ENCODE measurements at places on chromosomes 3 and 15. TPM values are rescaled to one million over a fixed set of nuclear protein-coding genes. Genes with fewer than 3 reads are reported as not detected.

GRCh38 chr3:140035871-140036270 is 100.9 kb downstream of the CLSTN2 start:
- H3K27me3 ChIP-seq = no peaks in the 10 kb centered on the region
- H3K4me1 ChIP-seq = no peaks in the 10 kb centered on the region
- H3K36me3 ChIP-seq = no peaks in the 10 kb centered on the region
- H3K4me3 ChIP-seq = no peak overlapping the region

DNA sequence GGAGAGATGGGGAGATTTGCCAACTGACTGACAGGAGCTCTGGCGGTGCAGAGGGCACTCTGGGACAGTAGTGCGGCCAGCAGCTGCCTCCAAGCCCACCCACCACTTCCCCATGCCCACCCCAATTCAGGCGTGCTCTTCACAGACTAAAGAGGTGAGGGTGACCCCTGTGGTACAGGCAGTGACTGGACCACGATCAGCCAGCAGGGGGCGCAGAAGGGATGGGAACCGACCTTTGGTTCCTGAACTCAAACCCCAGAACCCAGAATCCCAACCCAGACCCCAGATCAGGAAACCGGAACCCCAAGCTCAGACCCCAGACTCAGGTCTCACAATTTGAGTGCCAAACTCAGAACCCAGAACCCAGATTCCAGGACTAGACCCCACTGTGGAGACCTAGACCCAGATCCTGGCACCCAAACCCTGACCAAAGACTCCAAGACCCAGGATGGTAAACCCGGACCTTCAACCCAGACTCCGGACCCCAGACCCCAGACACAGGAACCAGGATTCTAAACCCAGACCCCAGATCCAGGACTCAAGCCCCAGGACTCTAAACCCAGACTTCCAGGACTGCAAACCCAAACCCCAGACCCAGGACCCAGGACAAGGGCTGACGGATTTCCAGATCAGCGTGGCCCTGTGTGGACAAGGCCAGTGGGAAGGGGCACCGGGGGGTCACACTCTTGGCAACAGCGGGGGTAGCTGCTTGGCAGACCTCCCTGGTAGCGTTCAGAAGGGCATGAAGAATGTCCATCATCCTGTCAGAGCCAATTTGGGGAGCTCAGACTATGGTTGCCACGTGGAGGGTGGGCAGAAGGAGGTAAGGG is 3.7 kb upstream of the MYL3 start:
- no peak overlapping the region for H3K4me3 ChIP-seq
- H3K4me1 ChIP-seq = no peaks in the 10 kb centered on the region
- H3K27ac ChIP-seq = no peak overlapping the region
- DNase-seq = peak; percentile 74

DNA sequence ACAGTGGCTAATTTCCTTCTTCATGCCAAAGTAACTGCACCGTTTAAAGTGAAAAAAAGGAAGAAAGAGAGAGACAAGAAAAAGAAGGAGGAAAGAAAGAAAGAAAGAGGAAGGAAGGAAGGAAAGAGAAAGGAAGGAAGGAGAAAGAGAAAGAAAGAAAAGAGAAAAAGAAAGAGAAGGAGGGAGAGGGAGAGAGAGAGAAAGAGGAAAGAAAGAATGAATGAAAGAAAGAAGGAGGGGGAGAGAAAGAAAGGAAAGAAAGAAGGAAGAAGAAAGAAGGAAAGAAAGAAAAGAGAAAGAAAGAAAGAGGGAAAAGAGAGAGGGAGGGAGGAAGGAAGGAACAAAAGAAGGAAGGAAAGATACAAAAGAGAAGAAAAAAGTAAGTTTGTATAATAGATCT is 100.6 kb downstream of the GTPBP8 start:
- peaks cover 2% of the 10 kb centered on the region for H3K4me1 ChIP-seq
- DNase-seq = no peak
- no peaks in the 10 kb centered on the region for H3K27me3 ChIP-seq
- H3K36me3 ChIP-seq = peaks cover 8% of the 10 kb centered on the region
- H3K4me3 ChIP-seq = no peak overlapping the region

- H3K27ac ChIP-seq = no peak overlapping the region
- no peaks in the 10 kb centered on the region for H3K4me1 ChIP-seq
- peaks cover 5% of the 10 kb centered on the region for H3K27me3 ChIP-seq
- H3K36me3 ChIP-seq = no peaks in the 10 kb centered on the region
Measured at GRCh38 chr3:128665362-128666021, 14.9 kb upstream of the RPN1 start.

DNA sequence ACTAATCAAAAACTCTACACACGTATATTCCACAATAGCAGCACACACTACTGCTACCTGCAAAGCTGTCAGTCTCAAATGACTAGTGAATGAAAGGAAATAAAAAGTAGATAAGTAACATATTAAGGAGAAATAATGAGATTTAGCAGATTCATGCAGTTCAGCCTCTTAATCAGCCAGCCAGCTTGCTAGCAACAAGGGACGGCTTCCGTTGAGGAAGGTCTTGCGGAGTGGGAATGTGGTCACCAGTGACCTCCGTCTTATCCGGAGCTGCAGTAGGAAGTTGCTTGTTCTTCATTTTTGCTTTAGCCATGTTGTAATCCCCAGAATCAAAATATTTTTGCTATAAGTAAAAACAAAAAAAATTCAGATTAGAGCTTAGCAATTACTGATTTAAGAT is 17.1 kb downstream of the ARPP19 start:
- peaks cover 11% of the 10 kb centered on the region for H3K4me1 ChIP-seq
- peaks cover 2% of the 10 kb centered on the region for H3K36me3 ChIP-seq
- H3K4me3 ChIP-seq = no peak overlapping the region
- no peaks in the 10 kb centered on the region for H3K27me3 ChIP-seq
- DNase-seq = no peak

The AMOTL2 gene
- total RNA-seq = not detected

DNA sequence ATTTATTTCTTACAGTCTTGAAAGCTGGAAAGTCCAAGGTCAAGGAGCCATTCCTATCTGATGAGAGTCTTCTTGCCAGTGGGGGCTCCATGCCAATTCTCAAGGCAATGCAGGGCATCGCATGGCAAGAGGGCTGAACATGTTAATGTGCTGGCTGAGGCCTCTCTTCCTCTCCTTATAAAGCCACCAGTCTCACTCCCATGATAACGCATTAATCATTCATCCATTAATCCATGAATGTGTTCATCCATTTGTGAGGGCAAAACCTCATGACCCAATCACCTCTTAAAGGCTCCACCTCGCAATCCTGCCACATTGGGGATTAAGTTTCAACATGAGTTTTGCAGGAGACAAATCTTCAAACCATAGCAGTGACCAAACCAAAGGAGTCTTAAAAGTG is 118.3 kb downstream of the PROS1 start:
- H3K4me3 ChIP-seq = no peak overlapping the region
- DNase-seq = no peak
- H3K4me1 ChIP-seq = no peaks in the 10 kb centered on the region
- H3K36me3 ChIP-seq = no peaks in the 10 kb centered on the region

GRCh38 chr3:9600597-9600996 is 47.0 kb upstream of the LHFPL4 start:
- H3K27ac ChIP-seq = no peak overlapping the region
- no peaks in the 10 kb centered on the region for H3K4me1 ChIP-seq
- no peaks in the 10 kb centered on the region for H3K36me3 ChIP-seq

The CCDC14 gene
- 26.5 TPM for total RNA-seq

The PEAK1 gene
- 10.2 TPM for total RNA-seq

GRCh38 chr15:88938802-88939485 is 25.8 kb upstream of the MFGE8 start:
- H3K27ac ChIP-seq = peak overlapping the region; percentile 79
- H3K36me3 ChIP-seq = peaks cover 2% of the 10 kb centered on the region
- H3K4me1 ChIP-seq = peaks cover 5% of the 10 kb centered on the region
- DNase-seq = no peak
- peaks cover 19% of the 10 kb centered on the region for H3K27me3 ChIP-seq
- H3K4me3 ChIP-seq = no peak overlapping the region

DNA sequence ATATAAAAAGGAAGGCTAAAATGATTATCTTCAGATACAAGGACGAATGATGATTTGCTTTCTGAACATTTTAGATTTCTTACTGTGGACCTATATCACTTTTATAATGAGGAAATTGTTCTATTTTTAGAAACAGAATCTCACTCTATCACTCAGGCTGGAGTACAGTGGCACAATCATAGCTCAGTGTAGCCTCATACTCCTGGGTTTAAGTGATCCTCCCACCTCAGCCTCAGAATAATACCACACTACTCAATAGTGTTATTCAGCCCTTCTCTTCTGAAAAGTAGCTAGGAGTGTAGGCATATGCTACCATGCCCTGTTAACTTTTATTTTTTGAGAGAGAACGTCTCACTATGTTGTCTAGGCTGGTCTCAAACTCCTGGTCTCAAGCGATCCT is 15.8 kb downstream of the DNAJC13 start:
- H3K4me1 ChIP-seq = peaks cover 17% of the 10 kb centered on the region
- peaks cover 7% of the 10 kb centered on the region for H3K36me3 ChIP-seq
- no peak overlapping the region for H3K27ac ChIP-seq

The ECE2 gene
- total RNA-seq = not detected

The ERICH6 gene
- 1.6 TPM for total RNA-seq

DNA sequence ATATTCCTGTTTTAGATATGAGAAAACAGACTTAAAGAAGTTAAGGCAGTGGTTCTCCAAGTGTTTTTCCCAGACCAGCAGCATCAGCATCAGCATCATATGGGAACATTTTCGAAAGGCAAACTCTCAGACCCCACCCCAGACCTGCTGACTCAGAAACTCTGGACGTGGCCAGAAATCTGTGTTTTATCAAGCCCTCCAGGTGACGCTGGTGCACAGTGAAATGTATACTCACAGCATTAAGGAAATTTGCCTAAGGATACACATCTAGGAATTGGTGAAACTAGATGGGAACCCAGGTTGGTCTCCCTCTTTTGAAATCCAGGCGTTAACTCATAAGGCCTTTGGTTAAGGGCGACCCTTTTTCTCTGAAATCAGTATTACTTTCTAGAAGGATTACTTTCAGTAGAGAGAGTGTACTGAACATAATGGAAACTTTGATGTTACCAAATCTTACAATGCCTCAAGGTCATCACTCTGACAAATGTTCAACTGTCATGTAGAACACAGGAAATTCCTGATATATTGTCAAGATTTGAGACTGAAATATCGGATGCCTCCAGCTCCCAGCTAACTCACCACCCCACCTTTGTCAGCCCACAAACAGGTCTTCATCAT is 910.2 kb downstream of the ROBO1 start:
- DNase-seq = no peak
- no peak overlapping the region for H3K27ac ChIP-seq
- no peaks in the 10 kb centered on the region for H3K27me3 ChIP-seq
- no peak overlapping the region for H3K4me3 ChIP-seq
- no peaks in the 10 kb centered on the region for H3K36me3 ChIP-seq

GRCh38 chr3:84100861-84101260 is 857.9 kb upstream of the CADM2 start:
- no peaks in the 10 kb centered on the region for H3K4me1 ChIP-seq
- H3K27me3 ChIP-seq = no peaks in the 10 kb centered on the region
- no peak overlapping the region for H3K4me3 ChIP-seq
- H3K36me3 ChIP-seq = no peaks in the 10 kb centered on the region
- no peak for DNase-seq

GRCh38 chr3:144282313-144282712 is 310.7 kb downstream of the DIPK2A start:
- no peak overlapping the region for H3K4me3 ChIP-seq
- H3K4me1 ChIP-seq = no peaks in the 10 kb centered on the region
- H3K36me3 ChIP-seq = no peaks in the 10 kb centered on the region

The ADAMTSL3 gene
- total RNA-seq = not detected

The ACP3 gene
- 0.34 TPM for total RNA-seq

DNA sequence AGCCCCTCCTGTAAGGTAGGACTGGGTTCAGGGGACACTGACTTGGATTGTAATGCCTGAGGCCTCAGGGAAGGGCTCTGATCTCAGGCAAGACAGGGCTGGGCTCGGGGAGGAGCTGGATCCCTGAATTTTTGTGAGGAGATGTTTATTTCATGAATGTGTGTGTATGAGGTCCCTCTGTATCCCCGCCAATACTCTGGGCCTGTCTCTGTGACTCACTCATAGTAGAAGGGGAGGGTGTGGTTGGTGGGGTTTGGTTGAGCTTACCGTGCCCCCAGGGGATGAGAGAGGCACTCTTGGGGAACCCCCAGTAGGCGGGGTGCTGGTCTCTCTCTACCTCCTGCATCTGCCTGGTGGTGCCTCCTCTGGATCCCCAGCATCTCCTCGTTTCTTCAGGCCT is 28.1 kb downstream of the RPSA start:
- H3K36me3 ChIP-seq = peaks cover 9% of the 10 kb centered on the region
- peaks cover 22% of the 10 kb centered on the region for H3K27me3 ChIP-seq
- no peak overlapping the region for H3K27ac ChIP-seq
- no peak for DNase-seq

DNA sequence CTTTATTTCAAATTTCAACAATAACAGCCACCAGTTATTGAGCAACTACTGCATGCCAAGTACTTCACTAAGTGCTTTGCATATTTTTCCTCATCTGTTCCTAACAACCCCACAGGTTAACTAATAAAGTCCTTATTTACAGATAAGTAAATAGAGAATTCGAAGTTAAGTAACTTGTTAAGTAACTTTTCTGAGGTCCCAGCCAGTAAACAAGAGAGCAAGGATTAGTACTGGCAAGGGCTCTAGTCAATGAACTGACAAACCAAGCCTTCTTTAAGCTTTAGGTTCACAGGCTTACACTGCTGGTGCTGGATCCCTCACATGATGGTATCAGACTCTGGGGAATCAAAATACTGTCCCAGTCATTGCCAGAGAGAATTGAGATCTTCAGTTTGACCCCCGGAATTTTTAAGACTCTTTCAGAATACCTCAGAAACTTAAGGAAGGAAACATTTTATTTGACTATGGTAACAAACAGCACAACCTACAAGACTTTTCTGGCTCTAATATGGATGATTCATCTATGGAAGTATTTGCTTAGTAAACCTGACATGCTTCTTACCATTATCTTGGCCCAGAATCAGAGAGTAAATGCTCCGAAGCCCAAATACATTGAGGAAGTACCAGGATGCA is 16.5 kb downstream of the EMC3 start:
- H3K4me3 ChIP-seq = no peak overlapping the region
- H3K27me3 ChIP-seq = no peaks in the 10 kb centered on the region

- H3K4me3 ChIP-seq = no peak overlapping the region
- H3K27me3 ChIP-seq = no peaks in the 10 kb centered on the region
- no peaks in the 10 kb centered on the region for H3K4me1 ChIP-seq
- H3K36me3 ChIP-seq = no peaks in the 10 kb centered on the region
- no peak for DNase-seq
Measured at GRCh38 chr15:56076640-56077039, 83.2 kb upstream of the NEDD4 start.

GRCh38 chr3:50749822-50750221 is 75.1 kb downstream of the DOCK3 start:
- H3K27me3 ChIP-seq = peaks cover 8% of the 10 kb centered on the region
- peaks cover 2% of the 10 kb centered on the region for H3K36me3 ChIP-seq
- no peak overlapping the region for H3K27ac ChIP-seq

DNA sequence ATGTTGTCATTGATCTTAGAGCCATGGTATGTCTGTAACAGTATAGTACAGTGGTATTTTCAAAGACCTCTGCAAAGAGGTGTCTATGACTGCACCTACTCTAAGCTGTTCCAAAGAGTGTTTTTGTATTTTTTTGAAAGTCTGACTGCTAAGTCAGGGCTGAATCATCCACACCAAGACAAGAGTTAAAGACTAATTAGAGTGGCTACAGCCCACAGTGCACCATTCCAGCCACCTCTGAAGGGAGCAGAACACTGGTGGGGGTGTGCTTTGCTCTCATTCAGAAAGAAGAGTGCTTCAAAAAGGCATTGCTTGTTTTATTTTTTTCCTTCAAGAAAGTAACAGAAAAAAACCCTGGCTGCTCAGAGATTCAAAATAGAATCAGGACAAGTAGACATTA is 301.4 kb downstream of the GABRG3 start:
- H3K4me3 ChIP-seq = no peak overlapping the region
- H3K27ac ChIP-seq = no peak overlapping the region
- H3K36me3 ChIP-seq = no peaks in the 10 kb centered on the region
- DNase-seq = no peak
- no peaks in the 10 kb centered on the region for H3K4me1 ChIP-seq
- H3K27me3 ChIP-seq = no peaks in the 10 kb centered on the region

The ANKUB1 gene
- not detected for total RNA-seq
